T-helper 2 cell treated with Interferon-gamma antibody and Interleukin-4, amounts not matched to agents 100 ng/mL and 5 ng/mL, for 36 hours (primary cell): ENCODE measurements at places on chromosomes 4 and X. TPM values are rescaled to one million over a fixed set of nuclear protein-coding genes. Genes with fewer than 3 reads are reported as not detected.

The XPNPEP2 gene
- total RNA-seq, result 0.48 and 0.82 TPM in 2 replicates

The UVSSA gene
- 20.3 and 21.9 TPM in 2 replicates for total RNA-seq

The F8A3 gene
- 25.3 and 29.6 TPM in 2 replicates for total RNA-seq

The TCEAL6 gene
- total RNA-seq, result not detected in 2 replicates

The ENAM gene
- not detected in 2 replicates for total RNA-seq

The ADAMTS3 gene
- not detected in 2 replicates for total RNA-seq

The OTUD4 gene
- 50.8 and 53.8 TPM in 2 replicates for total RNA-seq

The TEX13C gene
- not detected in 2 replicates for total RNA-seq

The TMSB15A gene
- total RNA-seq, result 0.39 and 0.50 TPM in 2 replicates
